NCI-H524 (cell line): ENCODE measurements at places on chromosomes 11 and 22.

- DNase-seq: no peak
These were observed 15.5 kb downstream of the FGF3 start for GRCh38 chr11:69803604-69804218.

DNA sequence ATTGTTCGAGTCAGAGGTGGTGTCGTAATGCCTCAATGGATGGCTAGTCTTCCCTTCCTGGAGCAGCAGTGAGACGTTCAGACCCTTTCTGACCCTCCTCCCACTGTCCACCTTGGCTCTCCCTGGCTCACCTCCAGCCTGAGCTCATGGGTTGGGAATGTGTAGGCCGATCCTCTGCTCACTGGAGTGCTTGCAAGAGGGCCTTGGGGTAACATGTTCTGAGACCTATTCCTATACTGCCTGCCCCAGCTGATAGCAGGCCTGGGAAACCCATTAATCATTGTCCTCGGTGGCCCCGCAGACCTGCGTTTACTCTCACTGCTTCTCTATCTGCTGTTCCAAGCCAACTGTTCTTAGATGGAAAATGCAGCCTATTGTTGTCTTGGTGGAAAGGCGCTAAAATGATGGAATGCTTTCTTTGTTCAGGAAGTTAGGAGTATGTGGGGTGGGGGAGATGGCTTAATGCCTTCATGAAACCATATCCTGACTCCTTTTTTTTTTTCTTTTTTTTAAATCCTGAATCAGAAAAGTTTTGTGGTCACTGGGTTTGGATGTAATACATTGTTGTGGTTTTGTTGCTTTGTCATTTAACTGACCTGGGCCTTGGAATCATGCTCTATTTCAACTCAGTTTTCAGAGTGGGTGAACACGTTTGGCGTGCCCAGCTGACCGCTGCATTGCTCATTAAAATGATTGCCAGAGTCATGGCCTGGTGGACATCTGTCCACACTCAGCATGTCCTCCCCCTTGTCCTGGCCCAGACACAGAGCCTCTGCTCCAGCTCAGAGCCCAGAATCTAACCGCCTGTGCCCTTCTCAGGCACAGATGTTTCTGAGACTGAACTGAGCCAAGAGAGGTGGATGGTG, 72.5 kb downstream of the MICAL2 start:
- DNase-seq: no peak

- DNase-seq: peak; percentile 77
These were observed 9.3 kb downstream of the INS start for GRCh38 chr11:2151500-2152257.

DNA sequence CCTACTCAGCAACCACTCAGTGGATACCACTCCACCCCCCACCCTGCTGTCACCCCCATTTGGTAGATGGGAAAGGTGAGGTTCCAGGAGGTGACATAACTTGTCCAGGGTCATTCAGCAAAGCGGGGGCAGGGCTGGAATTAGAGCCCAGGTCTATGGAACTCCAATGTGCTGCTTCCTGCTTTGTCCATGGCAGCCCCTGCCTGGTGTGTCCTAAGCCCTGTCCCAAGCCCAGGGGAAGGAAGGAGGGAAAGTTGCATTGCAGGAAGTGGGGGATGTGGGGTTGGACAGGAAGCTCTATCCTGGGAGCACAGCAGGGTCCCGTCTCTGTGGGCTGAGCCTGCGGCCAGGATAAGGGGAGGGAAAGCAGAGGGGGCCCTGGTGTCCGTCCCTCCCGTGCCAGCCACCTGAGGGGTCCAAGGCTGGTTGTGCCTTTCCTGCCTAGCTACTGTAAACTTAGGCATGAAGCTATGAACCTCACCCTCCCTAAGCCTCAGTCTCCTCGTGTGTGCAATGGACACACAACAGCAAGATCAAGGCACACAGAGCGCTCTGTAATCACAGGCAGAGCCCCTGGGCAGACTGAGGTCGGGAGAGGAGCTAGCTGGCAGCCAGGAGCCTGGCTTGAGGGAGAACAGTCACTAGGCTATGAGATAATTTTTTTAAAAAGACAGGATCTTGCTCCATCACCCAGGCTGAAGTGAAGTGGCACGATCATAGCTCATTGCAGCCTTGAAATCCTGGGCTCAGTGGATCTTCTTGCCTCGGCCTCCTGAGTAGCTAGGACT, 12.9 kb downstream of the GAL3ST1 start:
- no peak for DNase-seq

GRCh38 chr11:202490-202889, 4.7 kb downstream of the BET1L start:
- no peak for DNase-seq

DNA sequence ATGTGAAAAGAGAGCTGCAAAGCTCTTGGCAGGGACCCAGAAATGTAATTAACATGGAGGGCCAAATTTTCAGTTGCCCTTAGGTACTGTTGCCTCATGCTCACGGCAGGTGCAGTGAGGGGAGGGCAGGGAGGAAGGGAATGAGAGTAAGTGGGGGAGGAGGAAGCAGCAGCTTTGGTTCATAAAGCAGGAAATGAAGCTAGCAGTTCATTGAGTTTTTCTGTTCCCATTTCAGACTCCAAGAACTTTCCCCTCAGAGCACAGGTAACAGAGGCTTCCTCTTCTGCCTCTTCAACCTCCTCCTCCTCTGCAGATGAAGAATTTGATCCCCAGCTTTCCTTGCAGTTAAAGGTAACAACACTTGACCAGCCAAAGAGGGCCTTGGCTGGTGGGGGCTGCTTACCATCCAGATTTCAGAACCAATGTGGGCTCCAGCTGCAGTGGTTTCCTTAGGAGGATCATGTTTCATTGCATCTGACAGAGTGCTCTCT, 57.9 kb upstream of the PARVA start:
- DNase-seq: peak; percentile 91

GRCh38 chr11:75035256-75035655, 46.5 kb downstream of the NEU3 start:
- DNase-seq: no peak

DNA sequence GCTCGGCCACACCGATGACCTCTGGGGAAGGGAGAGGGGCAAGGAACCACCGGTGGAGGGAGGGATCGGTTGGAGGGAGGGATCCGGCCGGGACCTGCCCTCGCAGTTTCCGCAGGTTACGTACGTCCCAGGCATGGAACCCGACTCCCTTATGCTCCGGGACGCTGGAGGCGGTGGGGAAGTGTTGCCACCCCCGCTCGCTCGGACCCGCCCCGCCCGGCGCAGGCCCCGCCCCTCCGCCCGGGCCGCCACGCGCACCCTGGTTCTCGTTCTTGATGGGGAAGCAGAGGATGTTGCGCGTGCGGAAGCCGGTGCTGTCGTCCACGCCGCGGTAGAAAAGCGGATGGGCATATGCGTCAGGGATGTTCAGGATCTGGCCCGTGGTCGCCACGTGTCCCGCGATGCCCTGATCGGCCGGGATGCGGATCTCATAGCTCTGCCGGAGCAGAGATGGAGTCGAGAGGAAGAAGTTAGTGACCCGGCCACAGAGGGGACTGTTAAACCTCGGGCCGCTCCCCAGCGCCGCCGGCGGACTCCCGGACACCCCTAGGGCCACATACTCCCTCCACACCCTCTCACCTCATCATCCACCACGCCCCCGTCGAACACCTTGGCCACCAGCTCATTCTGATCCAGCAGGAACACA, 89.8 kb downstream of the PDE2A start:
- DNase-seq: no peak

DNA sequence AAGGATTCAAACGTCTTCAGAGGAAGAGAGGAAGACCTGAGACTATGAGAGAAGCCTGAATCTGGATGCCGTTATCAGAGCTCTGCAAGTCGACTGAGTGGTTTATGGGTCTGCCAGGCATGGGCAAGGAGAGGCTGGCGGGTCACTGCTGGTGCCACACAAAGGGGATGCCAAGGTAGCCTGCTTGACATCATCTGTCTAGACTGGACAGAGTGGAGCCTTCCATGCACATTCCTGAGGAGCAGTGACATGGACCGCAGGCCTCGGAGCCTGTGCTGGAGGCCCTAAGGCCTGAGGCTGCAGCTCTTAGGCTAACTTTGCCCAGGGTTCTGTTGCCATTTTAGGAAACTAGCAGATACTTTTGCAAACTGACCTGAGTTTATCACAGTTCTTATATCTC, 127.4 kb downstream of the WT1 start:
- peak; percentile 71 for DNase-seq

GRCh38 chr11:36098853-36099375, 155.1 kb downstream of the LDLRAD3 start:
- no peak for DNase-seq

DNA sequence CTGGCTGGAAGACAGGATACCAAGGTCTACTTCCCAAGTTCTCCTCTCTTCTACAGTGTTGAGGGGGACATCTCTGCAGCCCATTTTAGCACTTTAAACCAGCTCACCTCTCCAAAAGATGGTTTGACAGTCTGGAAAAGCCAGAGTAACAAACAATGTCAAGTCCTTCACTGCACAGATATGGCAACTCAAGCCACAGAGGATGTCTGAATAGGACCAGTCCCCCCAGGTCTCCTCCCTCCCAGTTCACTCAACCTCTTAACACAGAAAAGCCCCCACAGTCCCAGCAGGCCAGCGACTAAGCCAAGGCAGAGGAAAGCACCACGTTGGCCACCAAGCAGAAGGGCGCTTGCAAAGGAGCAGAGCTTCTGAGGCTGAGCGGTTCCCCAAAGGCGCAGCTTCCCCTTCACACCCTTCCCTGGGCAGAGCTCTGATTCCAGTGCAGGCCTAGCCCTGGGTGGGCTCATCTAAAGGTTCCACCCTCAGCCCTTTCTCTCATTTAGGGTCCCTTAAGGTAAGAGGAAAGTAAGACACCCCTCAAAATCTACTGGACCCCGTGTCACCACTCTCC, 62.7 kb downstream of the PAK1 start:
- DNase-seq: no peak

DNA sequence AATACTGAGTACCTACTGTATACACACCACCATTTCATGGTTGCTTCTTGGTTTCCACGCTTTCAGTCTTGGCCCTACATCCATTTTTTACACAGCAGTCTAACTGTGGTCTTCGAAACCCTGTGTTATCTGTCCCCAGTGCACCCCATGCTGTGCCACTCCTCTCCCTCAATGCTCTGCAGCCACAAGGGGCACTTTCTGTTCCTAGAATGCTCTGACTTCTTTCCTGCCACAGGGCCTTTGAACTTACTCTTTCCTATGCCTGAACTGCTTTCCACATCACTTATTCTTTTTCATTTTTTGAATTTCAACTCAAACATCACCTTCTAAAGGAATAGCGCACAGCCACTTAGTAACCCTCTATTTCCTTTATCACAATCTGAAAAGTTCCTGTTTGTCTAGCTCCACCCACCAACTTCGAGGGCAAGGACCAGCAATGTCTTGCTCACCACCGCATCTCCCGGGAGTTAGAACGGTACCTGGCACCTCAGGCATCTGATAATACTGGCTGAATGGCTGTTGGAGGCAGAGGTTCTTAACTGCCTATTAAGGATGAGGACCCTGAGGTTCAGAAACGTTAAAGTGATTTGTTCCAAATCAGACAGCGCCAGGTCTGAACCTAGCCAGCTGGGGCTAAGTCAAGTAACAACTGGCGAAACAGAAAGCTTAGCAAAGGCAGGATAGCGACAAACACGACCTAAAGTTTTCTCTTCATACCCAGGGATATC, 568 bp downstream of the ALG8 start:
- DNase-seq: no peak

- DNase-seq: no peak
These were observed 60.9 kb upstream of the SESN3 start for GRCh38 chr11:95291946-95292345.

GRCh38 chr11:57287884-57288283, 36.9 kb downstream of the TNKS1BP1 start:
- DNase-seq: no peak

GRCh38 chr11:95364324-95365295, 133.6 kb upstream of the SESN3 start:
- no peak for DNase-seq

DNA sequence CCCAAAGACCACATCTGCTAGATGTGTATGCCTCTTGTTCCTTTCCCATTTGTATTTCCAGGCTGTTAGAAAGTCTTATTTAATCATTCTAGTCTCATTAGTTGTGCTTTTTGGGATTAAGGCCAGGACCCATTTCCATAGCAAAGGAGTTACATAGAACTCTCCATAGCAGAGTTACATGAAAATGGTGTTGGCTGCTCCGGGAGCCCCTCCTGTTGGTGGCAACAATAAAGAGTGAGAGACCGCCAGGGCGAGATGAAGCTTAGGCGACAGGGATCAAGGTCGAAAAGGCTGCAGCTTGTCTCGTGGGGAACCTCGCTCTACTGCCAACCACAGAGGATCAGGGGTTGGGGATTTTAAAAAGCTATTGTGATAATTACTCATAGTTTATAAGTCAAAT, 58.3 kb downstream of the GRIK4 start:
- DNase-seq: no peak

DNA sequence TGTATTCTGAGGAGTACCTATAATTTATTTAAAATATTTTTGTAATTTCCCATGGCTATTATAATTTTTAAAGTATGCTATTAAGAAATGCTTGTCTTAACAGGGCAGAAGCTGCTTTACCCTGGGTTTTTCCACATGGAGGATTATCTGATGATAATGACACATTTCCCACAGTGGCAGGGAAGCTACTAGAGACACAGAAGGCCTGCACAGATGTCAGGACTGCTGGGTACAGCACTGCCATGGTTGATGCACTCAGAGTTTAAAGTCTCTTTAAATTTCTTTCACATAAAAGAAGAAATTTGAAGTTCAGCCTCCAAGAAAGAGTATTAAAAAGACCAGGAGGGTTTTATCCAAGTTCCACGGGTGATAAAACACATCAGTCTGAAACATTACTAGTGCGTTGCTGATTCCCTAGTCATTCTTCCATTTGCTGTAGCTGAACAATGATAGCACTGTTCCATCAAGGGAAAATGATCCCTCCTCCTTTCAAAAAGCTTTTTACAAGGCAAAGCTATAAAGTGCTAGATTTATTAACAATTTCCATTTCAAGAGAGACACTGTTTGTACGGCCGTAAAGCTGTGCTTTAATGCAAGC, 363.0 kb downstream of the CNTN5 start:
- peak; percentile 4 for DNase-seq

- no peak for DNase-seq
These were observed 3.3 kb downstream of the TTLL1 start for GRCh38 chr22:43085658-43086606.

GRCh38 chr11:30432178-30432577, 109.3 kb downstream of the ARL14EP start:
- no peak for DNase-seq

- no peak for DNase-seq
These were observed 1008.4 kb downstream of the JRKL start for GRCh38 chr11:97398246-97398645.

DNA sequence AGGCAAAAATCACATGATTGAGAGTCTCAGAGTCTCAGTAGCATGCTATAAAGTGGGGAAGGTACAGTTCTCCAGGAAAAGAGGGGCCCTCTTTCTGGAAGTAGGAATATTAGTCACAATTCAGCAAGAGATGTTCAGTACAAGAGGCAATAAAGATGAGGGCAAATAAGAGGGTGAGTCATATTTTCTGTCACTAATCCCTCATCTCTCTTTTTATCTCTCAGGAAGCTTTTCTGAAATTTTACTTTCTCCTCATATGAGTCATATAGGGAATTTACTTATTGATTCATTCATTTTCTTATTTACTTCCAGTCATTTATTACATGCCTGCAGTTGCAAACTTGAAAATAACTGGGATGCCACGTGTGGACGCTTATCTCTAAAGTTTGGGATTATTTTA, 3.4 kb upstream of the NXPE1 start:
- no peak for DNase-seq

- DNase-seq: no peak
These were observed 115.4 kb downstream of the ZBTB16 start for GRCh38 chr11:114174712-114175495.
